GM19239 (cell line): ENCODE measurements at places on chromosomes 2 and 18.

- DNase-seq = no peak
Measured at GRCh38 chr2:156466739-156467405, 30.7 kb downstream of the GPD2 start.

GRCh38 chr2:217958206-217958883 is 44.5 kb downstream of the TNS1 start:
- no peak for DNase-seq

- peak; percentile 5 for DNase-seq
Measured at GRCh38 chr2:200406379-200406778, 99.9 kb downstream of the SPATS2L start.

DNA sequence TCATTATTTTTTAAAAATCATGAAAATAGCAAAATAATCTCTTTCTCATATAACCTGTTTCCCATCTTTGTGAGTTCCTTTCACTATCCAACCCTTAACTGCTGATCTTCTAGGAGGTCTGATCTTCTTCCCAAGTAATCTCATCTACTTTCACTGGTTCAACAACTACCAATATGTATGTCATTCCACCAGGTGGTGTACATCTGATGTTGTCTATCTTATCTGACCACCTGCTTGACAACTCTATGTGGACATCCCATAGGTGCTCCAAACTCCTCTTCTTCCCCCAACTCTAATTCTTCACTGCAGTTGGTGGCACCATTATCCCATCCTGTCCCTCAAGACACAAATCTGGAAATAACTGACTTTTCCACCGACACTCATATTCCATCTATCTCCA is 62.5 kb downstream of the FAM228A start:
- no peak for DNase-seq
